ENCODE measurements at places on chromosomes 1 and 21. TPM values are rescaled to one million over a fixed set of nuclear protein-coding genes. Genes with fewer than 3 reads are reported as not detected.

The GPX7 gene
- 15.7 TPM for total RNA-seq

The RPS8 gene
- 1,167 TPM for total RNA-seq

The FCRLB gene
- not detected for total RNA-seq

The CYP2J2 gene
- total RNA-seq = not detected

The NTMT2 gene
- total RNA-seq = not detected

The GNPAT gene
- 41.5 TPM for total RNA-seq

The SLC37A1 gene
- total RNA-seq = 37.9 TPM

- H3K4me3 ChIP-seq = no peak overlapping the region
- no peaks in the 10 kb centered on the region for H3K36me3 ChIP-seq
- no peaks in the 10 kb centered on the region for H3K27me3 ChIP-seq
- peaks cover 6% of the 10 kb centered on the region for H3K4me1 ChIP-seq
- no peak overlapping the region for H3K27ac ChIP-seq
- no peak for DNase-seq
Measured at GRCh38 chr1:243938208-243938607, 88.2 kb upstream of the AKT3 start.

GRCh38 chr1:218498056-218498938, 153.2 kb downstream of the TGFB2 start:
- no peaks in the 10 kb centered on the region for H3K36me3 ChIP-seq
- H3K4me1 ChIP-seq = peaks cover 13% of the 10 kb centered on the region
- no peak overlapping the region for H3K27ac ChIP-seq
- DNase-seq = no peak
- no peaks in the 10 kb centered on the region for H3K27me3 ChIP-seq
- H3K4me3 ChIP-seq = no peak overlapping the region

DNA sequence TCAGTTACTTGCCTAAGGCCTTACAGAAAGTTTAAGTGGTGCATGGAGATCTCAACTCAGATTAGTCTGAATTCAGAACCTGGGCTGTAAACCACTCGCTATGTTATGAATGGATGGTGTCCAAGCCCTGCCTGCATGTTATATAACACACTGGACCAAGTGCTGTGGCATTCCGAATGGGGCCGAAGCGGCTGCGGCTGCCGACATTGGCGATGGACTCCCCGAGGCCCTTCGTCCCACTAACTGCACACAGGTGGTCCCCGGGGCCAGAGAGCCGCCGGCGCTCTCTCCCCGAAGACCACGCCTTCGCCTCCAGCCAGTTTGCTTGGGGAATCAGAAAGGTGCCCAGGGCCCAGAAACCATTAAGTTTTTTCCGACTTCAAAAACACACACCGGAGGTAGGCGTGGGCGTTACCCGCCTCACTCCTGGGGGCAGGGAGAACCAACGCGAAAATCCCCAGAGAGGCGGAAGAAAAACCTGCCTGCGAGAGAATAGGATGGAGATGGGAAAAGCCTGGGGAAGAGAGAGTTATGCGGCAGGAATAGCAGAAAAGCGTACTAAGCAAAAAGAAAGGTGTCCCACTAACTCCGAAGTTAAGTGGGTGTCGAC, 579 bp upstream of the TENT5C start:
- peaks cover 31% of the 10 kb centered on the region for H3K4me1 ChIP-seq
- peak; percentile 60 for DNase-seq
- H3K27me3 ChIP-seq = no peaks in the 10 kb centered on the region

DNA sequence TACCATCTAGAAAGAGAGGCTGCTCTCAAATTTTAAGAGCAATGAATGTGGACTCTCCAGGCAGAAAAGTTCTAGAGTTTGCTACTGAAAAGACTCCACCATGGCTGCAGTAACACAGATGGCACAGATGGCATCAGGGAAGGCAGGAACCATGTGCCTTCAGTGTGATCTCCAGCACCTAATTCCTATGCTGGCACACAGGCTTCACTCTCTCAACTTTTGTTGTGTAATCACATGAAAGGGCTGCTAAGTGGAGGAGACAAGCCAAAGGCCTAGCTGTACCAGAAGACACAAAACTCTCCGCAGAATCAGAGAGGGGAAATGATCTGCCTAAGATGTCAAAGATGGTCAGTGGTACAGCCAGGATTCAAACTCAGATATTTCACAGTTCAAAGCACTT, 31.1 kb downstream of the ERI3 start:
- no peaks in the 10 kb centered on the region for H3K27me3 ChIP-seq
- DNase-seq = no peak
- no peak overlapping the region for H3K4me3 ChIP-seq
- peaks cover 20% of the 10 kb centered on the region for H3K4me1 ChIP-seq
- H3K36me3 ChIP-seq = peaks cover 4% of the 10 kb centered on the region
- H3K27ac ChIP-seq = no peak overlapping the region

DNA sequence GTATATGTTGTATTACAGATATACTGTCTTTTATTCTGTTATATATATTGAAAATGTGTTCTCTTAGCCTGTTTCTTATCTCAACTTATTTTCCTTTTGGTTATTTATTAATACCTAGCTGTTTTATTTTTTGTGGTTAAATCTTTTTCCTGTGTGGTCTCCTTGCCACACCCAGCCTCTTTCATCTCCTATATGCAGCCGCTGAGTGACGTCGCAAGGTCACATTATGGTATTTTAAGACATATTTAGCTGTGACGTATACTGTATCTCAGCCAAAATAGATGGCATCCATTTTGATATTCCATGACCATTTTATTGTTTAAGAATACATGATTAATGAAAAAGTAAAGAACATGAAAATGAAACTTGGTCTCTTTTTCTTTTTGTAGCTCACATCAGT, 29.1 kb downstream of the CENPF start:
- no peaks in the 10 kb centered on the region for H3K27me3 ChIP-seq
- no peak for DNase-seq
- H3K27ac ChIP-seq = no peak overlapping the region
- no peak overlapping the region for H3K4me3 ChIP-seq
- H3K36me3 ChIP-seq = no peaks in the 10 kb centered on the region

GRCh38 chr1:87958201-87958600, 629.5 kb downstream of the LMO4 start:
- H3K4me3 ChIP-seq = no peak overlapping the region
- H3K4me1 ChIP-seq = peaks cover 35% of the 10 kb centered on the region
- peak overlapping the region; percentile 68 for H3K27ac ChIP-seq
- no peaks in the 10 kb centered on the region for H3K36me3 ChIP-seq
- no peaks in the 10 kb centered on the region for H3K27me3 ChIP-seq
- no peak for DNase-seq

DNA sequence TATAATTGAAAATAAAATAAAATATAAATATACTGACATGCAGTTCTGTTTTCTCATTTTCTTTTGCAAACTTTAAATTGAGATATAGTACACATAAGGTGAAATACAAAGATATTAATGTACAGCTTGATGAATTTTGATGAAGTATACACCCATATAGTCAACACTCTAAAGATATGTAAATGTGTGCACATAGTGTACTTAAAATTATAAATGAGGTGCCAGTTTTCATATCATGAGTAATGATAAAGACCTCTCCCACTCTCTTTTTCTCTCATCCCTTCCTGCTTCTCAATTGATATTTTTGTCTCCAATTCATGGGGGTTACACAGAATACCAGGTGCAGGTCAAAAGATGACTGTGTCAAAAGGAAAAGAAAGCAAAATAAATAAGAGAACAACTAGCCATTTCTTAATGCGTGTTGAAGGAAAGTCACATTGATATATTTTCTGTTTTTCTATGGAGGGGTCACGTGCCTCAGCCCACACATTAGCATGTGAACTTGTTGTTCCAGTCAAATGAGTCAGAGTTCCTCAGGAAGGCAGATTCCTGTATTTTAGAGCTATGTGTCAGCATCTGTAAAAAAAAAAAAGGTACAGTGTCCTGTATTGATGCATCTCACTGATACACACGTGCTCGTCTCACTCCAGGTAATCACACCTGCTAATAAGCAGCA, 64.3 kb upstream of the HOOK1 start:
- H3K36me3 ChIP-seq = no peaks in the 10 kb centered on the region
- no peak overlapping the region for H3K27ac ChIP-seq
- DNase-seq = peak; percentile 13
- no peak overlapping the region for H3K4me3 ChIP-seq

Data from thyroid gland (tissue), 4 donors.